ENCODE measurements at places on chromosomes 5 and 9. TPM values are rescaled to one million over a fixed set of nuclear protein-coding genes. Genes with fewer than 3 reads are reported as not detected.

The TAS2R1 gene
- total RNA-seq = not detected

The SIT1 gene
- total RNA-seq = 0.48 TPM

The UIMC1 gene
- total RNA-seq = 48.9 TPM

The GZMA gene
- 1.4 TPM for total RNA-seq

The FGF10 gene
- 21.2 TPM for total RNA-seq

The ACER2 gene
- total RNA-seq = 57.7 TPM

The PCDHB9 gene
- total RNA-seq = 2.4 TPM

The COL15A1 gene
- total RNA-seq = 136 TPM

The BARHL1 gene
- not detected for total RNA-seq

The RNF14 gene
- 69.7 TPM for total RNA-seq

The CDKN2B-AS1 gene
- 2.2 TPM for total RNA-seq

The SEMA4D gene
- 14.0 TPM for total RNA-seq

The ANKRD20A1 gene
- 1.6 TPM for total RNA-seq

The PCDHA6 gene
- 0.95 TPM for total RNA-seq

The TRIM7 gene
- 1.2 TPM for total RNA-seq

The RORB gene
- total RNA-seq = 0.74 TPM

- DNase-seq = no peak
These were observed 896.6 kb downstream of the TLE1 start for GRCh38 chr9:80792726-80793125.

GRCh38 chr5:10655161-10655971, 91.5 kb downstream of the ANKRD33B start:
- DNase-seq = no peak

DNA sequence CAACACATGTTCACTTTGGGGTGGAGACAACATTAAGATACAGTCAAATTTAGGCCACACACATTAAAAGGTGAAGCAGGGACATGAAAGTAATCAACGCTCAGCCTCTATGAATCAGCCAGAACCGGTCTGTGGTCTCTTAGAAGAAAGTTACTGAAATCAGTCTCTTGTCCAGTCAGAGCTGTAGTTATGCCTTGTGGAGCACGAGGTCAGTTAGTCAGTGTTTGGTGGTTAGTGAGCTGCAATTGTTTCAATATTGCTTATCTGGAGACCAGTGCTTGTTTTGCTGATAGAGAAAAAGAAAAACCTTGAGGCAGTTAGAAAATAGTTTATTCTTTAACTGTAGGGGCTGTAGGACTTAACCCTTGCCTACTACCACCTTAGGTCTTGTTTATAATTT, 157.8 kb upstream of the RASEF start:
- no peak for DNase-seq

DNA sequence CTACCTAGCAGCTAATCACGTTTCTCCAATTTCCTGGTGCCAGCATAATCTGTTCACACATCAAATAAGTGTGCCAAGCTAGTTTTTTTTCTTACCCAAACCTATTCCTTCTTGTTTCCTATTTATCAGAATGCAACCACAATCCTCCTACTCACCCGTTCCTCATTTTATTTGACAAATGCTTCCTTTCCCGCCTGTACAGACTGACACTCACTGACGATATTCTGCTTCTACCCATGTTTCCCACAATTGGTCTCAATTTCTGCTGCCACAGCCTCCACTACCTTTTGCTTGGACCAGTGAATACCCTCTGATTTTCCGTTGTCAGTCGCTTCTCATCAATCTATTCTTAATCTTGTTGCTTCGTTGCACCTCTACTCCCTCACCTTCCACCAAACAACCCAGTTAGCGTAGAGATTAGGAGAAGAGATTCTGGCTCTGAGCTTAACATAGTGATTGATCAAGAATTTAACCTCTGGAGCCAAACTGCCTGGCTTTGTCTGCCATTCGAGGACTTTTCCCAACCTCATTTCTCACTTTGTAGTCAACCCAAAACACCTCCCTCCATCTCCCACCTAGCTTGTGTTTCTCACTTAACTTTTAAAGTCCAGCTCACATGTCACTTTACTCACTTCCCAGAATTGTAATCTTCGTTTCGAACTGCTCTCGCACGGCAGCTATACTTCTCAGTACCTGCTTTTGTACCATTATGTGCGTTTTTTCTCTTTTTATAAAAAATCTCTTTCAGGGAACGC, 729 bp upstream of the TMEM38B start:
- no peak for DNase-seq

DNA sequence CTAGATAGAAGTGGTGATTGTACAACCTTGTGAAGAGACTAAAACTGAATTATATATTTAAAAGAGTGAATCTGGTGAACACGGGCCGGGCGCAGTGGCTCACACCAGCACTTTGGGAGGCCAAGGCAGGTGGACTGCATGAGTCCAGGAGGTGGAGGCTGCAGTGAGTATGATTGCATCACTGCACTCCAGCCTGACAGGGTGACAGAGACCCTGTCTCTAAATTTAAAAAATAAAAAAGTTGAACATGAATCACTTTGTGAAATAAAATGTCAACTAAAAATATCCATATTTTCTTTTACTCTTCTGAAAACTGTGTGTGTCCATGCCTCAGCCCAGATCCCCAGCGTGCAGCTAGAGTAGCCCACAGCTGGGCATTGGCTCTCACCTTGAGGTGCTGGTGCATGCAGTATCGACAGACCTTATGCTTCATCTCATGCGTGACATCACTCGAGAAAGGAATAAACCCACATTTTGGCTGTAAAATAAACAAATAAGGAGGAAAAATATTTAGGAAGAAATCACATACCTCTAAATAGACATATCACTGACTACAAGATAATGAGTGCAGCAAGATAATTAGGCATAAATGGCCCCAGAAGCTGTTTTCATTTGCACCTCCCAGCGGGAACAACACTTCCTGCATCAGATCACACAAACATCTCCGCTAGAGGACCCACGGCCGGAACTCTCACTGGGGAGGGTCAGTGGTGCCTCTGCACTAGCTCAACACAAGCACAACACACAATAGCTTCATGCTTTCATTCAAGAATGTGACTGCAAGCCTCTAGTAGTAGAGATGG, 22.1 kb downstream of the IPPK start:
- no peak for DNase-seq

- DNase-seq = no peak
These were observed 643.7 kb upstream of the ACO1 start for GRCh38 chr9:31740705-31741104.

DNA sequence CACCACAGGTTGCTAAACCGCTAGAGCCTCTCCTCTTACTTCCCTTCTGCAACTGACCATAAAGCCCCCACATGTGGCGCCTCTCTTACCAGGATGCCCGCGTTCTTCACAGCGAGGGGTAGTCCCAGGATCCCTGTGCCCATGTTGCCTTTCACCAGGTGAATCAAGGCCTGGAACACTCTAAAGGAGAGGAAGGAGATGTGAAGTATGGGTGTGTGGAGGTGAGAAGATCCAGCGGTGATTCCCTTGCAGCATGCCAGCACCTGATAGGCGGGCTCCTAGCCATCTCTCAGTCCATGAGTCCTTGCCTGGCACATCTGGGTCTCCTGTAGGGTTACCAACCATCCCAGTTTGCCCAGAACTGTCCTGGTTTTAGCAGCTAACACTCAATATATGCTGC, 3.3 kb downstream of the SLC36A2 start:
- no peak for DNase-seq

DNA sequence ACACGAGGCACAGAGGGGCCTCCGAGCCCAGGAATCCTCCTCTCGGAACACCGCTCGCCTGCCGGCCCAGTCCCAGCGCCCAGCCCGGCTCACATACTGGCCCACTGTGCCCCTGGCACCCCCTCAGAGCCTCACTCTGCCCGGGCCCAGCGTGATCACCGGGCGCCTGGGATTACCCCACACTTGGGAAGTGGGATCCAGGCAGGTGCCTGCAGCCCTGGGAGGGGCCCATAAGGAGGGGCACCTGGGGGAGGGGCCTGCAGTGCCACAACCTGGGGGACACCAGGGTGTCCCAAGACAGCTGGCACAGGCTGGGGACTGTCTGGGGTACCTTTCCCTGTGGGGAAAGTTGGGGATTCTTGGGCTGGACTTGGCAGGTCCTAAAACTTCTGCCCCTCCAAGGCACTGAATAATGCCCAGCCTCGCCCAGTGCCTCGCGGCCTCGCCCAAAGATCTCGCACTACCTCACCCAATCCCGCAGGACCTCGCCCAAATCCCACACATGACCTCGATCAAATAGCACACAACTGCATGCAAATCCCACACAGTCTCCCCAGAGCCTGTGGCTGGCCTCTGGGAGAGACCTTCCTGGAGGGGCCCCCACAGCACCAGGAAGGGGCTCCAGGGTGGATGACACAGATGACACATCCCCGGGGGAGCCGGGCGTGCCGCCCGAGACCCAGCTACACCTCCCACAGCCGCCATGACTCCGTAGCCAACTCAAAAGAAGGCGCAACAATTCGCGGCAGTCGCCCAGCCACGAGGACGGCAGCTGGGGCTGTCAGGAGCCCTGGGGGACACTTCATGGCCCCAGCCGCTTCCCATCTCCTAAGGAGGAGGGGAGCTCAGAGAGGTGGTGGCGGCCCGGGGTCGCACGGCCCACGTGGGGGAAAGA, 13.7 kb downstream of the NOTCH1 start:
- no peak for DNase-seq

DNA sequence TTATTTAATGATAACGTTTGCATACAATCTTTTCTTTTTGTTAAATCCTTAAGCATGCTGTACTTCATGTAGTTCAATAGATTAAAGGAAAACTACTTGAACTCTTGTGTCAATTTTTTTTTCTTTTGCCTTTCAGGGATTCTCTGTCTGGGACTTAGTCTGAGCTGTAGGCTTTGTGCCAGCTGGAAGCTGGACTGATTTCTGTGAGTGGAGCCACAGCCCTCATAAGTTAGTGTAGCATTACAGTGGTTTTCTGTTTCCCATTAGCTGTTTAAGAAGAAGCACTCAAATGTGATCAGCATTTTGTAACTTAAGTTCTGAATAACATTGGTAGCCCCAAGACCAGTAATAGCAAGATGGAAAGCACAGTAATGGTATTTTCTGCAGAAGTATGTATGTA, 330.6 kb upstream of the MEF2C start:
- no peak for DNase-seq

- DNase-seq = no peak
These were observed 212.3 kb upstream of the ATP10B start for GRCh38 chr5:161064297-161064696.

DNA sequence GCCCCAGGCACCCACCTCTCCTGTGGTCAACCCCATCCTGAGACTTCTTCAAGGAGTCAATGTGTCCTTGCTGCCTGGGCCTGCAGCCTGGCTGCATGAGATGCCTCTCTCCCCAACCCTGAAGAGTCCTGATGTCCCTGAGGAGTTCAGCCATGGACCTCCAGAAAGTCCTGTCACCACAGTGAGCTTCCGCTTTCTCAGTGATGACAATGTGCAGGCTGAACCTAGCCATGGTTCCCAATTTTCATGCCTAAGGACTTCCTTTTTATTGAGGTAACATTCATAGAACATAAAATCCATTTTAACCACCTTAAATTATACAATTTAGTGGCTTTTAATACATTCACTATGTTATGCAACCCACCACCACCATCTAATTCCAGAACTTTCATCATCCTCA, 29.1 kb downstream of the DAP start:
- no peak for DNase-seq

- DNase-seq = no peak
These were observed 524.3 kb downstream of the PSAT1 start for GRCh38 chr9:78821126-78821822.

GRCh38 chr5:13860146-13860545, 84.3 kb downstream of the DNAH5 start:
- DNase-seq = no peak

DNA sequence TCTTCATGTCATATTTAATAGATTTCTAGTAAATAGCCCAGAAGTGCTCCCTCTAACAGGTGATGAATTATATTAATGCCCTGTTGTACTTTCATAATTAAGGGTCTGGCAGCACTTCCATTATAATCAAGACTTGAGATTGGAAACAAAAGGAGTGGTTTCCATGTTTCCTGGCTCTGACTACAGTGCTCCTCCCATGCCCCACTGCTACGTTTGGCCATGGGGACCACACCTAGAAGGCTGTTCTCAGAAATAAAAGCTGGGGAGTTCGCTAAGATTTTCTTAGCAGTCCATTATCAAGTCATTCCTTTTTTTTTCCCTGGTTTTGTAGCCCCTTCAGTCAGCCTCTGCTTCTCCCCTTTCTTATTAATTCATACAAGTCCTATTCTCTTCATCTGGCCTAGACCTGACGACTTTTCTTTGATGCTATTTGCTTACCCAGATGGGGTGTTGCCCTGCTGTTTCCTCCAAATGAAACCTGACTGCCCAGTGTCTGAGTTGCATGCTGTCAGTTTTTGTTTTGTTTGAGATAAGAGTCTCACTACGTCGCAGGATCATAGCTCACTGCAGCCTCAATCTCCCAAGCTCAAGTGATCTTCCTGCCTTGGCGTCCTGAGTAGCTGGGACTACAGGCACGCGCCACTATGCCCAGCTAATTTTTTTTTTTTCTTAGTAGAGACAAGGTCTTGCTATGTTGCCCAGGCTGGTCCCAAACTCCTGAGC, 312.1 kb upstream of the EFNA5 start:
- DNase-seq = no peak

- DNase-seq = no peak
These were observed 23.7 kb downstream of the NIPBL start for GRCh38 chr5:36900283-36900682.

DNA sequence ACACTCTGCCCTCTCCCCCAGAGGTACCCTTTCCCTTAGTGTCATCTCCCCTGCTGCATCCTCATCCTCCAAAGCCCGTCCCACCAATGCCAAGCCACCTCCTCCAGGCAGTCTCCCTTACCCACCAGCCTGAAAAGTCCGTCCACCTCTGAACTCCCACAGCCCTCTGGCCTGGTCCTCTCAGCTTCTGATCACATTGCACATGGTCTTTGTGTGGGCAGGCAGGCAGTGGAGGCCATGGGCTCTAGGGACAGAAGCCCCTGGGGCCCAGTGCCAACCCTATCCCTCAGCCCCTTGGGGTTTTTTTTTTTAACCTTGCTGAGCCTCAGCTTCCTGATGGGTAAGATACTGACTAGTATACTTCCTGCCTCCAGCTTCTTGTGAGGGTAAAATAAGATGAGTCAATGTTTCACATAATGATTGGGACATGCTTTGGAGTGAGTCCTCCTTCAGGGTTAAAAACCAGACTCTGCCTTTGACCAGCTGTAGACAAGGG, 19.4 kb downstream of the CSF1R start:
- DNase-seq = no peak

- no peak for DNase-seq
These were observed 91.8 kb downstream of the PDE6A start for GRCh38 chr5:149852641-149853330.

- DNase-seq = no peak
These were observed 60.8 kb downstream of the RFK start for GRCh38 chr9:76333388-76333787.
